ENCODE measurements at places on chromosomes 2 and 18.
A peak's percentile ranks its signal among the peaks of the same experiment; 100 is the strongest.

DNA sequence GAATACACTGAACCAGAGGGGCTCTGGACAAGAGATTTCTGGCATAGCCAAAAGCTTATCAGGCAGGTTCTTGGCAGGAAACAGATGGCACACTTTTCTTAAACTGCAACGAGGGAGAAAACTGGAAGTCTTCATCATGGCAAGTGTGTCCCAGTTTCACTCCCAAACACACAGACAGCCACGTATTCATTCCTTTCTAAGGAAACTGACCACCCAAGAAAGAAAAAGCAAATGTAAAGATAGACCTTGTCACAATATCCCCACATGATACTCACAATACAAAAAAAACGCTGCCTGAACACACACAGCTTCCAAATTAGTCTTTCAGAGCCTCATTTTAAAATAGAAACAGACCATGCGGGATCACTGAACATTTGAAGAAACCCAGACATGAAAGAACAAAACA lies 40.6 kb upstream of the RTTN start:
- no peak for DNase-seq

DNA sequence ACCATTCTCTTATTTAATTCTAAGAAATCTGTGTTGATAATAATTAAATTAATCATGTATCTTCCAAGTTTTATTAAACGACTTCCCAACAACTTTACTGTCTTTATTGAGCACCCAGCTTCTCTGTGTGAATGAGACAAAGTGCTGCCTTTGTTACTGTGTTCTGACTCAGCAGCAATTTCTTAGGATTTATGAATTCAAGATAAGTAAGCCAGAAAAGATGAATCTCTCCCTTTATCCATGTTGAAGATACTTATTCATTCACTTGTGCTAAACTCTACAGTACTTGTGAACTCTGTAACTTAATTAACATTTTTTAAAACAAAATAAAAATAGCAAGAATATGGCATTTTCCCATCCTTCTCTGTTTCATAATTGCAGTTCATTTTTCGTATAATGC lies 1403.3 kb upstream of the DDX18 start:
- no peak for DNase-seq

- no peak for DNase-seq
Observed at GRCh38 chr2:62202019-62202722, 6.3 kb downstream of the B3GNT2 start.

DNA sequence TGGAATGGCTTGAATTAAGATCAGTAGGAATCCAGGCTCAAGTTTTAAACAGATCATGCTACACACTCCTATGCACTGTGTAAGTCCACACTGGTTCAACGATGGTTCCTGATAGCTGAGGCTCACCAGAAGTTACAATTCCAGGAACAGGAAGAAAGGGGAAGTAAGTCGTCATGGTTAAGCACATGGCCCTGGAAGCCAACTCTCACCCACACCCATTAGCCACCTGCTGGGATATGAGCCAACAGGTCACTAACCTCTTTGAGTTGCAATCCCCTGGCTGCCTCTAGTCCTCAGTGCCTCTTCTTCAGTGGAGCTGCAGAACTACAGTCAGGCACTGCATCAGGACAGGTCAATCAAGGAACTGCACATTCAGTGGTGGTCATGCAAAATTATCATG lies 133.5 kb downstream of the TMEM182 start:
- DNase-seq = no peak

DNA sequence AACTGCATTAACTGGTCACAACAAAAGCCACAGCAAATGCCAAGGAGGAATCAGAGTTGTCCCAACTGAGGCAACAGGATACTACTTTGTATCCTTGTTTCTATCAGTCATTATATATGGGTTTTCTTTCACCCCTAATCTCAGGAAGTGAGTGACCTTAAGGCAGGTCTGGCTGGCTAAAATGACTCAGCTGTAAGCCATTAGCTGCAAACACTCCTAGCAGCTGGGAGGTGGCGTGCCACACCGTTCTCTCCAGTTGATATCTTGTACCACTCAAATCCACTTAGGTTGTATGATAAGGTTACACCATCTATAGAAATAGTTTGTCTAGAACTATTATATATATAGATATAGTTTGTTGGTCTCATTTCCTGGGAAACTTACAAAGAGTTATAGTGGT lies 171.1 kb upstream of the MC4R start:
- DNase-seq = no peak

- peak; percentile 51 for DNase-seq
Observed at GRCh38 chr2:25309402-25309801, 32.3 kb downstream of the DNMT3A start.

- DNase-seq = no peak
Observed at GRCh38 chr2:3527886-3528785, 8.8 kb upstream of the ADI1 start.

- no peak for DNase-seq
Observed at GRCh38 chr2:77737236-77737635, 215.1 kb upstream of the LRRTM4 start.

DNA sequence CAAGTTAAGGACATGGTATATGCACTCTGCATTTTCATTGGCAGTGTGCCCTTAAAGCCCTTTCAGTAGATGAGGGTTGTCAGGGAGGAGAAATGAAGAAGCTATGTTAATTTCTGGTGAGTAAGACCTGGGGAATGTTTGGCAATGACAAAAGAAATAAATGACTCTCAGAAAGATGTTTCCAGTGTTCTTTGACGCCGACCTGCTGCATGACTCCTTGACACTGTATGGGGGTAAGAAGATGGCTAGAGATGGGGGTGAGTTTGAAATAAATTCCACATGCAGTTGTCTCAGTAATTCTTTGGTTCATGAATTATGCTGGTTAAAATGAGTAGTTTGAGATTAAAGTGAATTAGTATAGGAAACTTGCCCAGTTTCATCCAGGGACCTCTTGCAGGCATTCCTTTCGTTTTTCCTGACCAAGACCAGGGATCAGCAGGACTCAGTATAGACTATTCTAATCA lies 5.9 kb downstream of the CCDC121 start:
- no peak for DNase-seq

DNA sequence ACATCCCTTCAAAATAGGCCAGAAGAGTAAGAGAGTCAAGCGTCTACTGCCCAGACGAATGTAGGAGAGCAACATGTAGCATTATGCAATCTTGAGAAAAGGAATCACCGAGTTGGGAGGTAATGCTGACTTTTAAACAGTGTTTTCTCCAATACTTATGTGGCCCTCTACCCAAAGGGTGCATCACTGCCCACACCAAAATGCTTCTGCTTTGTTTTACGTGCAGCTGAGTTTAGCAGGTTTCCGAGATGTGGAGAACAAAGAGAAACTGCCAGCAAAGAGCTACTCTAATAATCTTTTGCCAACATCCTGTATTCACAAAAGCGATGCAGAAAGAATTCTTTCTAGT lies 63.4 kb upstream of the ZEB2 start:
- no peak for DNase-seq

GRCh38 chr18:48925491-48925780 lies 25.3 kb downstream of the SMAD7 start:
- no peak for DNase-seq

DNA sequence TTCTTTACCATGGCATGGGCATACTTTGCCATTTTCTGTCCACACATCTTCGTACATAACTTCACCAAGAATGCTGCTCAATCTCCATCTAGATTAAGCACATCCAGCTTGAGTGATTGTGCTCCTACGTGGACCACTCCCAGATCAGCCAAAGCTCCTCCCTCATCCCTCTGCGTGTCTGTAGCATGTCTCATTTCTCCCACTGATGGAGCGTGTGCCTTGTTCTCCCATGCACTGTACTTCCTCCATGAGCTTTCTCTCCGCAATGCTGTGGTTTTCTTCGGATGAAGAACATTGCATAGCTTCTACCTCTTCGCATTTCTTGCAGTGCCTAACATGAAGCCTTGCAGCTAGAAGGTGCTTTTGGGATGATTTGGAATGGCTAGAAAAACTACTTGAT lies 13.5 kb downstream of the CCL20 start:
- DNase-seq = no peak

GRCh38 chr2:227614246-227614645 lies 394 bp downstream of the SCYGR3 start:
- DNase-seq = no peak

DNA sequence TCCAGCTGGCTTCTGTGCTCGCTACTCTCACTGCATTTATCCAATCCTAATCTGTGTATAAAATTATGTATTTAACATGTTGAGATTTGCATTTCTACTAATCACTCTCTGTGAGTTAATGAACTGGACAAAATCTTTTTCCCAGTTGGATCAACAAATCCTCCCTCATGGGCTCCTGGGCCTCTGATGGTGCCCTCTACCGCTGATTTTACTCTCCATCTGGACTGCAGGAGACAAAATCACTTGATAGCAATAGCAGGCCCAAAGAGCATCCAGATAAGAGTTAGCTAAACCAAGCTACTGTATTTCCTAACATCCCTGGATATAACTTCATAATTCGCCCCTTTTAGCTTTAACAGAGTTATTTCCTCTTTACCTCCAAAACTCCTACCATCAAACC lies 14.4 kb downstream of the REG3G start:
- no peak for DNase-seq

DNA sequence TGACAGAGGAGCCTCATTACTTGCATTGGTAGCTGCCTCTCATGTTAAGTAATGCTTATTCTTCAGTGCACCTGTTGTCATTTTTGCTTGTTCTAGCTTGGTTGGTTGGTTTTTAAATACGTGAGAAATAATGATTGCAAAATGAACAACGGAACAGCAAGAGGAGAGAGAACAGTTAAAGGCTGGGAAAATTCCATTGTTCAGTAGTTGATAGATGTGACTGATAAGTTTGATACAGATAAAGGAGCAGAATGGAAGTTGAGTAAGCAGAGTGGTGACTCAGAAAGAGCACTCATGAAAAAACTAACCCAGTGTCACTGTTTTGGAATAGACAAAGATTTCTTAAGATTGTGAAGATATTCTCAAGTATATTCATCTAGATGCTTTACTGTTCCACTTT lies 50.5 kb downstream of the MTA3 start:
- DNase-seq = no peak

GRCh38 chr18:65429601-65430000 lies 321.2 kb upstream of the CDH7 start:
- no peak for DNase-seq

- no peak for DNase-seq
Observed at GRCh38 chr2:8524388-8524787, 157.5 kb upstream of the ID2 start.

GRCh38 chr2:145023334-145023934 lies 503.5 kb upstream of the ZEB2 start:
- no peak for DNase-seq

DNA sequence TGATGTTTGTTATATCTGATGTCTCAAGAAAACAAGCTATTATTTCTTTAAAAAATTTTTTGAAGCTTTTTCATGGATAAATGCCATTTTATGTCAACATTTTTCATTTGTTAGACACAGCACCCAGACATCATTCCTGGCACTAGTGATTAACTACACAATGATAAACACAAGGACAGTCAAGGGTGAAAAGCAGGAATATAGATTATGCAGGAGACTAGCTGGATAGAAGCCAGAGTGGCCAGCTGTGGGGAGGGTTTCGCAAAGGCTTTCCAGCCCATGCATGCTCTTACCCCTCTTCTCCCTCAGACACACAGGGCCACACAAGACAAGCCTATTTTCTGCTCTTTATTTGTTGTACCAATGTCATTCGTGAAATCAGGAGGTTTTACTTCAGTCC lies 127.1 kb upstream of the TTC39C start:
- DNase-seq = no peak

- DNase-seq = no peak
Observed at GRCh38 chr18:50527636-50528307, 32.1 kb upstream of the MAPK4 start.

DNA sequence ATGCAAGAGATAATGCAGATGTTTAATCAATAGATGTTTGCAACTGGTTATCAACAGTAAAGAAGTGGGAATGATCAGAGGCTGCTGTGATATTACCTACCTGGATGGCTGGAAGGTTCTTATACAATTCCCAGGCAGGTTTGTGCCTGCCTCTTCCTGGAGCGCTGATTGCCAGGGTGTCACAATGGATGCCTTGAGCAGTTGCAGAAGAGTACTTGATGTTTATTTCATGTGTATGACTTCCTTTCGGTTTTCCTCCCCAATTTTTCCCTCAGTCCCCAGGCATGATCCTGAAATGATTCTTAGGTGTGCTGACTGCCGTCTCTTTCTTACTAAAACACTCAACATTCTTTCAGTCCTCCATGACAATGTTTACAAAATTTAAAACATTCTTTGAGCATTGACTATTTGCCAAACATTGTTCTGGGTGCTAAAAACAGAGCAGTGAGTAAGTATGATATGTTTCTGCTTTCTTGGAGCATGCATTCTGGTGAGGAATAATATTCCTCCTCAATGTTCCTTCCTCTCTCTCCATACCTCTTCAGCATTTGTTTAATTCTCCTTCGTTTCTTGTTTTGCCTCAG lies 416.6 kb upstream of the TRIB2 start:
- no peak for DNase-seq

DNA sequence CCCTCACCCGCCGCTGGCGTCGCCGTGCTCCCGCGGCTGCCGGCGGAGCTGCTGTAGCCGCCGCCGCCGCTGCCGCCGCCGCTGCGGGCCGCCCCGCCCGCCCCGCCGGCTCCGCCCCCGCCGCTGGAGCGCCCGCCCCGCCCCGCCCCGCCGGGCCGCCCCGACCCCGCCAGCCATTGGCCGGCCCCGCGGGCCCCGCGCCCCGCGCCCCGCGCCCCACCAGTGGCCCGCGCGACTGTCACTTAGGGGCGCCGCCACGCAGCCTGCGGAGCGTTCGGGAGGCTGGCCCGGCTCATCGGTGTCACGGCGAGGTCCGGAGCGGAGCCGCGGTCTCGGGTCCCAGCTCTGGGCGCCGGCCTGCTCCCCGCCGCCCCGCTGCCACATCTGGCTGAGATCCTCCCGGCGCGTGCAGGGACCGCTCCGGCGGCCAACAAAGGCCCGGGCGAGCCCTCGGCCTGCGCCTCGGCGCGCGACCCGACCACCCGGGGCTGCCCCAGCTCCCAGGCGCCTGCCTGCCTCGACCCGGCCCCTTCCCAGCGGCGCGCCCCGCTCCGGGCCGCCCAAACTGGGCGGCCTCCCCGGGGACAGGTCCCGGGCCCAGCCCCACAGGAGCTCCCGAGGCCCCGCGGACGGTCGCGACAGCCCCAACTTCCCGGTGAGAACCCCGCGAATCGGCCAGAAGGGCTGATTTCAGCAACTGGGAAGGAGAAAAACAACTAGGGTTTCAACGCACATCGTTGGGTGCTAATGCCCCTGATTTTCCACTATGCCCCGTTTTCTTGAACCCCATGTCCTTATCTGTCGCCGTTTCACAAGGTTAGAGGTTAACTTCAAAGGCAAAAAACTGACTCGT lies at the start of gene MGAT4A:
Gene MGAT4A, minus strand, starts transcription at position 92 of the 853 bp plus-strand sequence. CDS start 4,800 bp downstream, outside the sequence.
- DNase-seq = peak; percentile 82

DNA sequence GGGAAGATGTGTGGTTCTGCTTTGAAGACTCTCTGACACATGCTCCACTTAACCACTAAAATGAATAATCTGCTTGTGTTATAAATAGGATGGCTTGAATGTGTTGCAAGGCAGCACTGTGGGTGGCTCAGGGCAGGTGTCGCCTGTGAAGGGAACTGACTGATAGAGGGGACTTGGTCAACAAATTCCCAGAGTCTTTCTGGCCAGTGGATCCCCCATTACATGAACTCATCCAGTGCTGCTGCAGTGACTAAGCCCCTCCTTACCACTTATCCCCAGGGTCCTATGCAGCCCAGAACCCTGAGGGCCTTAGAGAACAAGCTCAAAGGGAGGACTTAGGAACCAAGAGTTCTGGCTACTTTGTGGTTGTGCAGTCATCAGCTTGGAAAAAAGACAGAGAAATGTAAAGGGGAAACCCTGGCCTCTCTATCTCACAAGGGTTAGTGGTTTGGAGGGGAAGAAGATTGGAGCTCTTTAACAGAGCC lies 226.2 kb upstream of the TNP1 start:
- DNase-seq = no peak

- DNase-seq = no peak
Observed at GRCh38 chr2:237558961-237559641, 7.3 kb upstream of the PRLH start.

GRCh38 chr2:197805715-197806633 lies 1.6 kb downstream of the PLCL1 start:
- DNase-seq = no peak

Measured in central memory CD4-positive, alpha-beta T cell (primary cell).